ENCODE measurements at places on chromosomes 3 and 15.

GRCh38 chr3:98921957-98922356 lies 20.5 kb upstream of the DCBLD2 start:
- no peak for DNase-seq

DNA sequence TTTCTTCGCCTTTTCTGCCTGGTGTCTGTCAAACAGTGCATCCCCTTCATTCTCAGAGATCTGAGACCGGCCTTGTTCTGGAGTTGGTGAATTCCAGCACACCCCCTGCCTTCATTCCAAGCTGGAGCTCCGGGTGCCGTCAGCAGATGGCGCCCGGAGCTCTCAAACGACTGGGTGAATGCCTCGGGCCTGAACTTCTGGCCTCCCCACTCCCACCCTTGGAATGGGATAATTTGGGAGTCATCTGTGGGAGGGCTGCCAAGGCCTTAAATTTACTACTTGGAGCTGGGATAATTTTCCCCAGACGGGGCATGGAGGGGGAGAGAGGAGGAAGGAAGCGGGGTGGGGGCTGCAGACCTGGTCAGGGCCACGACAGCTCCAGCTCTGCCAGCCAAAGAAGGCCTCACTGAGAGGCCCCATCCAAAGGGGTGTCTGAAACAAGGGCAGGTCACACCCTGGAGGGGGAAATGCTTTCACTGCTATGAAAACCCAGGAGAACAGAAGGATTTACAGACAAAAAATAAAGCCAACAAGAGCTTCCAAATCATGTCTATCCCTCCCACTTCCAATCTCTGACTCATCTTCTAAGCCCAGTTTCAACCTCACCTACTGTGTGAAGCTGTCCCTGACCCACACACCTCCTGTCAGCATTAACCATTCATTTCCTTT lies 187.9 kb downstream of the OPA1 start:
- DNase-seq: no peak

DNA sequence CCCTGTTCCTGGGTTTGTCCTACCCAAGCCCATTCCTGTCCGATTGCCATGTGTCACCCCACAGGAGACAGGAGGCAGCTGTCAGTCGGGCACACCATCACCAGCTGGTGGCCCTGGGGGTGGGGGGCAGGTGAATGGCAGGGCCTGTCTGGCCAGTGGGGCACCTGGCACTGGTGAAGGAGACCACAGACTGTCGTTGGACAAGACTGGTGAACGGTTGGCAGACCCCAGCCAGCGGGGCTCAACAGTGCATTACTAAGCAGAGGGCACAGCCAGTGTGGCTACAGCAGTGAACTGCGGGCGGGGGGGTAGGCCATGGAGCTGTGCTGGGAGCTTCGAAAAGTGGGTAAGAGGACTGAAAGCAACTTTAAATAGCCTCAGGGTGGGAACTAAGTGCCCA lies 2.1 kb downstream of the SEMA7A start:
- no peak for DNase-seq

DNA sequence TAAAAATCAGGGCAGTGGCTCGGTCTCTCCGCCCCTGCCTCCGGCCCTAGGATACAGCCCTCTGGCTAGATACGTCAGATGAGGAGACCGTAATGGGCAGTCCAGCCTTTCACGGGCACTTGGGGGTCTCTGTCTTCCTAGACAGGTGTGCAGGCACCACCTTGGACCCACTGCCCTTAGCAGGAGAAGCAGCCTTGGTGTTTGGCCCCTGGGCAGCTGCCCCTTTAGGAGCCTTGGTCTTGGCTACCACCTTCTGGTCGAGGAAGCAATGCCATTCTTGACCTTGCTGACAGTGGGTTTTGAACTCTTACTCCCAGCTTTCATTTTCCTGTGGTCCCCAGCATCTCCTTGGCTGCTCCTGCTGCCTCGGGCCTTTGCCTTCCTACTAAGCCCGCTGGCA lies 149.7 kb upstream of the FRMD4B start:
- DNase-seq: no peak

- DNase-seq: no peak
These were observed 120.7 kb downstream of the ADCY5 start for GRCh38 chr3:123327956-123328850.

- DNase-seq: no peak
These were observed 30.4 kb downstream of the RAB6B start for GRCh38 chr3:133865136-133865855.

GRCh38 chr3:9172851-9173321 lies 76.6 kb downstream of the SRGAP3 start:
- no peak for DNase-seq

DNA sequence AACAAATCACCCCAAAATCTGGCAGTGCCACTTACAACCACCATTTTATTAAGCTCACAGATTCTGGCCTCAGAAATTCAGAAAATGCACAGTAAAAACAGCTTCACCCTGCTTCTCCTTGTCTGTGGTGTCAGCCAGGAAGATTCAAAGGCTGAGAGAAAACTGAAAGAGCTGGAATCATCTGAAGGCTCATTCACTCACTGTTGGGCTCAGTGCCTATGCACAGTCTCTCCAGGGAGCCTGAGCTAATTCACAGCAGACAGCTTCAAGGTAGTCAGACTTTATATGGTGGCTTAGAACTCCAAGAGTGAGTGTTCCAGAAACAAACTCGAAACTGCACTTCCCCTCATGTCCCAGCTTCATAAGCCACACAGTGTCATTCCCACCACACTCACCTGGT lies 16.5 kb upstream of the PLOD2 start:
- DNase-seq: no peak

- no peak for DNase-seq
These were observed 325.5 kb upstream of the LRRFIP2 start for GRCh38 chr3:37499864-37500263.

GRCh38 chr3:139745831-139746230 lies 68.1 kb upstream of the NMNAT3 start:
- DNase-seq: no peak

GRCh38 chr3:11346416-11346815 lies 74.2 kb downstream of the ATG7 start:
- DNase-seq: no peak

GRCh38 chr15:63086947-63087346 lies 34.7 kb upstream of the LACTB start:
- DNase-seq: no peak

DNA sequence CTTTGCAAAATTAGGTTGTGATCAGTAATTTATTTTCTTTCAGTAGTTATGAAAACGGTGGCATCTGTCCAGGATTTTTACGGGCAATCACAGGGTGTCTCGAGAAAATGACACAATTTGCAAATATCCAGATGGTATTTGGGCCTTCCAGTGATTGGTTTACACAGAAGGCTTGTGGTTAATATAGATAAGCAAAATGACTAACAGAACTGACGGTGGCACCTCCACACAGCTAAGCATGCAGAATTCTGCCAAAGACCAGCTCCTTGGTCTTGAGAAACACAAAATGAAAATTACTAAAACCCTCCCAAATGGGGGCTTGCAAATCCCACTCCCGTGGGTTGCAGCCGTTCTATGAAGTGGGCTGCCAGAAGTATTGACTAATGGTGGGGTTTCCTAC lies 5.5 kb downstream of the ARHGEF3 start:
- no peak for DNase-seq
